ENCODE measurements at places on chromosomes 12 and 14.

GRCh38 chr14:83873669-83874068 is 1656.3 kb upstream of the FLRT2 start:
- DNase-seq = no peak

DNA sequence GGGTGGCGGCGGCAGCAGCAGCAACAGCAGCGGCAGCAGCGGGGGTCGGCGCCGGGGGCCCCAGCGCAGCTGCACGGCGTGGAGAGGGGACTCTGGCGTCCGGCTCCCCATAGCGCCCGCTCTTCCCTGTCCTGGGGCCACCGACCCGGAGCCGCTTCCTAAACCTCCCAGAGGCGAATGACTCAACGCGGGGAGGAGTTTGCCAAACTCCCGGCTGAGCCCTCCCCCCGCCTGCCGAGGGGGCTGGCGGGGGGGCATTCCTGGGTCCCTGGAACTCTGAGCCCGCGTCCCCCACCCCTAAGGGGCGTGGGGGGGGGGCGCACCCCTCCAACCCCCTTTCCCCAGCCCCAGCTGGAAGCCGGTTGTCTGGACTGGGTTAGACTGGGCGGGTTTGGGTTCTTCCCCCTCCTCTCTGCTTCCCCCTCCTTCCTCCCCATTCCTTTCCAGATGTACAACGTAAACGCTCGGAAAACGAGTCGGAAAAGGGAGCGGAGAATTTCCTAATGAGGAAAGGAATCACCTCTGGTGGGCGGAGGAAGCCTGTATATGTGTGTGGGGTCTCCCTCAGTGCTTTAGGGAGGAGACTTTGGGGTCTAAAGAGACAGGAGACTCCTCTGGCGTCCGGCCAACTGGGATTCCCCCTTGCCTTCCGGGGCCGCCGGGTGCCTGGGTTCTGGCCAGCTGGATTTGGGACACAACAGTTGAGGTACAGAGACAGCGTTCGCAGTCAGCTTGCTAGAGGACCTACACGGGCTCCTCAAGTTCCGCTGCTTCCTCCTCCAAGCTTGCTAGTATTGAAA is at the start of gene ITGA5:
Gene ITGA5 (minus strand): TSS at position 179 of the 800 bp plus-strand sequence. CDS start 68 bp downstream, at position 111.
- no peak for DNase-seq

DNA sequence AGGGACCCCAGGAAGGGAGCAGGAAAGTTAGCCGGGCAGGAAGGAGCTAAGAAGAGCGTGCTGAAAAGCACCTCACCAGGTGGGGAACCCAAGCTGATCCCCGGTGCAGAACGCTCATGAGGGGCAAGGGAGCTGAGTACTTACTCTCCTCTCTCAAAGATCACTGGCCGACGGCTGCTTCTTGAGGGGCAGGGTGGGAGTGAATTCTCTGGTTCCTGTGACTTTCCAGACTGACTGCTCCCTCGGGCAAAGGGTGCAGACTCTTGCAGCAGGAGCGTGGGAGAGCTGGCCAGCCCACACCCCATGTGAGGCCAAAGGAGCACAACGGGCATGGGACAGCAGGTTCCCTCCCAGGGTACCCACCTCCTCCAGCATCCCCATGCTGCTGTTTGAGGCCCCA is 44.9 kb upstream of the DIO3 start:
- no peak for DNase-seq

- no peak for DNase-seq
Measured at GRCh38 chr12:54452628-54453027, 20.8 kb downstream of the GTSF1 start.

DNA sequence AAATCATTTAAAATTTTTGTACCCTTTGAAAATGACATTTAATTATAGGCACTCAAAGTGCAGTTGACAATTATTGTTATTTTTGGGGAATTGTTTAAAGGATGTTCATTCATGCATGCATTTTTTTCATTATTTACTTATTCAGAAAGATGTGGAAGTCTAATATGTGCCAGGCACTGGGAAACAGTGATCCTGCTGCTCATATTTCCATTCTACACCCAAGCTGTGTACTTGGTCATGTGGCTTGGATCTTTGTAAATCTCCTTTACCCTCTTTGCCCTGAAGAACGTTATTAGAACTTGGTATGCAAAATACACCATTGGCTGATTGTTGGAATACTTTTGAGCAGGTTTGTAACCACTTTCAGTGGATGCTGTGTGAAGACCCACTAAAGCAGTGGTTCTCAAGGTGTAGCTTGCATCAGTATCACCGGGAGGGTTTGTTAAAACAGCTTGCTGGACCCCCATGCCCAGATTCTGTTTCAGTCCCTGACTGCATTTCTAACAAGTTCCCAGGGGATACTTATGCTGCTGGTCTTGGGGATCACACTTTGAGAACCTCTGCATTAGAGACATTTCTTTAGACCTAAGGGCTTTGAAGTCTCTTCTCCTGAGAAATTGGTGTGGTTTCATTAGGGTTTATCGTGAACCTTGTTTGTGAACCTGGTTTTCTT is 47.5 kb downstream of the PRKCH start:
- no peak for DNase-seq

DNA sequence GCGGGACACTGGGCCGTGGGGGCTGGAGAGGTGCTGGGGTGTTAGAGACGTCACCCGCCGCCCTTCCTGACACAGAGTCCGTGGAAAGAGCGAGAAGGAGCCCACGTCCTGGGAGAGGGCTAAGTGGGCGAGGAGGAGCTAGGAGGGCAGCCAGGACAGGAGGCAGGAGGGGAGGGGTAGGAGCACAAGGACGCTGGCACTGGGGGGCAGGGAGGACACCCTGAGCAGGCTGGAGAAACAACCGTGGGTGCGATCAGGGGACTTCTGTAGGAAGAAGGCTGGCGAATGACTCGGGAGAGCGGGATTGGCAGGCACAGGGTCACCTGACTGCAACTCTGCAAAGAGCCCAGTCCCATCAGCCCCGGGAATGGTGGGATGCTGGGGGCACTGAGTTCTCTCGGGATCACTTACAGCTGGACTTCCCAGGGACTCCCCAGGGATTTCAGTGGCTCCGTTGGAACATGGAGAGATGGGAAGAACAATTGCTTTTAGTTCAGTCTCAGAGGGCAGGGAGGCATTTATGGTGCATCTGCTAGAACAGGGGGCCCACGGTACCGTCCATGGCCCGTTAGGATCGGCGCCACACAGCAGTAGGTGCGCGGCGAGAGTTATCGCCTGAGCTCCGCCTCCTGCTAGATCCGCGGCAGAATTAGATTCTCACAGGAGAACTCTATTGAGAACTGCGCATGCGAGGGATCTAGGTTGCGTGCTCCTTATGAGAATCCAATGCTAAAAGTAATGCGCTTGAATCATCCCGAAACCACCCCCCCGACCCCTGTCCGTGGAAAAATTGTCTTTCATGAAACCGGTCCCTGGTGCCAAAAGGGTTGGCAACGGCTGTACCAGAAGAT is 24.3 kb downstream of the UBR7 start:
- DNase-seq = no peak

- no peak for DNase-seq
Measured at GRCh38 chr14:83291714-83292113, 1758.1 kb upstream of the SEL1L start.

- no peak for DNase-seq
Measured at GRCh38 chr12:82099216-82099615, 259.0 kb downstream of the CCDC59 start.

GRCh38 chr12:117235261-117235660 is 45.0 kb upstream of the FBXO21 start:
- no peak for DNase-seq

GRCh38 chr12:52763991-52764390 is 13.2 kb downstream of the KRT76 start:
- DNase-seq = no peak

GRCh38 chr14:22003461-22003860 is 329.8 kb upstream of the OR4E1 start:
- no peak for DNase-seq

GRCh38 chr14:51846631-51847488 is 13.6 kb upstream of the GNG2 start:
- peak; percentile 66 for DNase-seq

DNA sequence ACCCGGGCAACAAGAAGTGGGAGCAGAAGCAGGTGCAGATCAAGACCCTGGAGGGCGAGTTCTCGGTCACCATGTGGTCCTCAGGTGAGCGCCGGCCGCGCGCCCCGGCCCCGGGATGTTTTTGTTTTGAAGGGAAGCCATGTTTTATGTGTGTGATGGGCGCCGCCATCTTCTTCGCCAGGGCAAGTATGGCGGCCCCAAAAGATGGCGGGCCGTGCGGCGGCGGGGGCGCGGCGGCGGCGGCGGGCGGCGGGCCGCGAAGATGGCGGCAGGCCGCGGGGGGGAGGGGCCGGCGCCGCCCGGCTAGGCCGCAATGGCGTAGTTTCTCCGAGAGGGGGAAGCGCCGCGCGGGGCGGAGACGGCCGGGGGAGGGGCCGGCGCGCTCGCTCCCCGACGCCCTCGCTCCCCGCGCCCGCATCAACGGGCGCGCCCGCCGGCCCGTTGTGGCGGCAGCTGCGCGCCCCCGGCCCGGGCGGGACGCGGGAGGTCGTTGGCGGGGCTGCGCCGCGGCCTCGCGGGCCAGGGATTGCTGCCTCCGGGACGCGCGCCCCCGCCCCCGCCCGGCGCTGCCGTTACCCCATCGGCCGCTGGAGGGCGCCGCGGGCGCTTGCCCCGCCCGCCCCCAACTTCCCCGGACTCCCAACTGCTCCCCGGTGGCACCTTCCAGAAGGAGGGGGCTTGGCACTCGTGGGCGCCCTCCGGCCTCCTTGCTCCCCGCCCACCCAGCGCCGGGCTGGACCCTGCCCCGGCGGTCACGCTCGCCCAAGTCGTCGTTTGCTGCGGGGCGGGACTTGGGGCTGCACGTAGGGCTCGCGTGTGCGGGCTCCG is 1.1 kb downstream of the YY1 start:
- DNase-seq = peak; percentile 80

DNA sequence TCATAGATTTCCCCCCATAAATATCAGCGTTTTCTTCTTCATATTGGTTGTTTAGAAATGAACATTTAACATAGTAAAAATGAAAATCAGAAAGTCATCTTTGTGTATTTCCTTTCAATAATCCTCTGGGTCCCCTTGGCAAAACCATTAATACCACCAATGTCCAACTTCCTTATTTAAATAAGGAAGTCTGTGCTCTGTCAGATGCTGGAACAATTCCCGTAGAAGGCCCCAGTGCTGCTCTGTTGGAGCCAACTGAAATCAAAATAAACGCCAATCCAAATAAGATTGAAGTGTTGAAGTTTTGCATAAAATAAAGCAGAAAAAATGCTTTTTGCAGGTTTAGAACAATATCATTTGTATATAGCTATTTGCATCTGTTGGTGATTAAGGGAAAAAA is 93.1 kb downstream of the PPM1H start:
- no peak for DNase-seq

- no peak for DNase-seq
Measured at GRCh38 chr14:81153187-81153586, 67.6 kb downstream of the GTF2A1 start.

- DNase-seq = no peak
Measured at GRCh38 chr12:15289192-15289591, 33.1 kb upstream of the PTPRO start.

DNA sequence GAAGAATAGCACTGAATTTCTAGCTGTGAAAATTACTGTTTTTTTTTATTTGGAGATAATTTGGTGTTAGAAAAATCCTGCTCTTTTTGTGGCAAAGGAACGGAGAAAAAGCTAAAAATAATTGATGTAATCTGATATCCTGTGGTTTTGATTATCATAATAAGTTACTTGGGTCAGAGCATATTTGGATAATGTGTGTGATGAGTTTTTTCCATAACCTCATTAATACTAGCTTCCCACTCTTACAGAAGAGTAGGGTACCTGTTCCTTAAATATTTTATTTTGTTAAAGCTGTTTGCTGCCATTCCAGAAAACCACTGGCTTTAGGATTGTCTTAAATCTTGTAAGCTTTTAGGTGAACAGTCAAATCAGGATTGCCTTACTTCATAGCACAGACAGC is 4.7 kb downstream of the PSMC6 start:
- no peak for DNase-seq

GRCh38 chr12:6605421-6606330 is 1.5 kb downstream of the CHD4 start:
- no peak for DNase-seq

- peak; percentile 57 for DNase-seq
Measured at GRCh38 chr12:48852734-48853688, 1.0 kb upstream of the DDX23 start.

GRCh38 chr12:75816897-75817296 is 214.7 kb downstream of the PHLDA1 start:
- DNase-seq = no peak

- no peak for DNase-seq
Measured at GRCh38 chr14:91830777-91831176, 36.6 kb downstream of the TC2N start.

GRCh38 chr12:92036061-92036620 is 109.5 kb downstream of the BTG1 start:
- no peak for DNase-seq

- no peak for DNase-seq
Measured at GRCh38 chr12:49274396-49275069, 9.7 kb downstream of the TUBA1C start.

- DNase-seq = peak; percentile 72
Measured at GRCh38 chr14:23057757-23058653, 685 bp upstream of the CDH24 start.

- peak; percentile 51 for DNase-seq
Measured at GRCh38 chr14:21868442-21869046, 194.9 kb upstream of the OR4E1 start.

Data from stimulated activated CD8-positive, alpha-beta memory T cell treated with anti-CD3 and anti-CD28 coated beads, Interleukin-12 subunit alpha, Interleukin-12 subunit beta, amount 100 ng/mL, for 4 hours (primary cell).